Activated T-helper 1 cell treated with anti-CD3 and anti-CD28 coated beads, Interleukin-12 subunit alpha, Interleukin-12 subunit beta, Interleukin-2, Interleukin-4 antibody, amounts not matched to agents 30 ng/mL and 10 ng/mL and 1 ng/mL, durations not matched to agents 14 hours and 24 hours and 36 hours (primary cell): ENCODE measurements at places on chromosomes 1 and 21. TPM values are rescaled to one million over a fixed set of nuclear protein-coding genes. Genes with fewer than 3 reads are reported as not detected.
A peak's percentile ranks its signal among the peaks of the same experiment; 100 is the strongest.

GRCh38 chr1:236692742-236693141 is 6.4 kb downstream of the ACTN2 start:
- DNase-seq: no peak
- H3K4me1 ChIP-seq: no peaks in the 10 kb centered on the region
- H3K27me3 ChIP-seq: peaks cover 15% of the 10 kb centered on the region
- H3K27ac ChIP-seq: no peak overlapping the region

DNA sequence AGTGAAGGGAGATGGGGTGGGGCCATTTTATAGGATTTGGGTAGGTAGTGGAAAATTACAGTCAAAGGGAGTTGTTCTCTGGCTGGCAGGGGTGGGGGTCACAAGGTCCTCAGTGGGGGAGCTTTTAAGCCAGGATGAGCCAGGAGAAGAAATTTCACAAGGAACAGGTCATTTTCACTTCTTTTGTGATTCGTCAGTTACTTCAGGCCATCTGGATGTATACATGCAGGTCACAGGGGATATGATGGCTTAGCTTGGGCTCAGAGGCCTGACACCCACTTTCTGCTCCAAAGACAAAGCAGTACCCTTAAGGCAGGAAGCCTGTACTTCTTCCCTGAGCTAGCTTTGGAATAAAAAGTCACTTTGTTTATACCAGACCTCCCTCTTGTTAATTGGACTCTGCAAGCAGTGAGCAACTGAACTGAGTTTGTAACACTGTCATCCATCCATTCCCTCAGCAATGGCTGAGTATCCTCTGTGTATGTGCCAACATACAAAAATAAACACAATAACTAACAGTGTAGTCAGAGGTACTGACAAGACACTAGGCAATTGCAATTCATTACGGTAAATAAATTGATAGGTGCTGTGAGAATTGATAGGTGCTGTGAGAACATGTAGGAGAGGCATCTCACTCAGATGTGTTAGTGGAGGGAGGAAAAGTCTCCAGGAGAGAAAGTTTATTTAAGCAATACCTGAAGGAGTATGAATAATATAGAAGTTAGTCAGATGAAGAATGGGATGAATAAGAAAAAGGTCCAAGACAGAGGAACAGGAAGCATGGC is 14.7 kb upstream of the RGS2 start:
- no peaks in the 10 kb centered on the region for H3K36me3 ChIP-seq
- no peak overlapping the region for H3K4me3 ChIP-seq
- no peak for DNase-seq
- peaks cover 6% of the 10 kb centered on the region for H3K27me3 ChIP-seq
- no peak overlapping the region for H3K27ac ChIP-seq
- no peaks in the 10 kb centered on the region for H3K4me1 ChIP-seq

DNA sequence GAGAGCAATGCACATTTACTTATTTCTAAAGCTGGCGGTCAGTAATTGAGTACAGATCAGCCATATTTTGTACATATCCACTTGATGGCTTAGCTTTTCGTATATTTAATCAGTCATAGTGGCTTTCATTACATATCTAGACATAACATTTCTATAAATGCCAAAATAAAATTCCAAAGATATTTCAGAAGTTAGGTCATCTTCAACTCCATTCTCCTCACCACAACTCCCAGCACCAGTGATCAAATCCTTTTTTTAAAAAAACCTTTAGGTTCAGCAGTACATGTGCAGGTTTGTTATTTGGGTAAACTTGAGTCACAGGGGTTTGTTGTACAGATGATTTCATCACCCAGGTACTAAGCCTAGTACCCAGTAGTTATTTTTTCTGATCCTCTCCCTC is 53.9 kb upstream of the GNG4 start:
- DNase-seq: no peak
- peaks cover 54% of the 10 kb centered on the region for H3K36me3 ChIP-seq
- no peaks in the 10 kb centered on the region for H3K27me3 ChIP-seq
- no peak overlapping the region for H3K27ac ChIP-seq
- no peaks in the 10 kb centered on the region for H3K4me1 ChIP-seq

The MSH4 gene
- total RNA-seq: 0.39 and 0.54 TPM in 2 replicates

- H3K27ac ChIP-seq: no peak overlapping the region
- no peaks in the 10 kb centered on the region for H3K27me3 ChIP-seq
- no peak overlapping the region for H3K4me3 ChIP-seq
- no peaks in the 10 kb centered on the region for H3K4me1 ChIP-seq
Measured at GRCh38 chr1:191043066-191043465, 565.4 kb upstream of the BRINP3 start.

The LENEP gene
- total RNA-seq: 1.5 and 1.8 TPM in 2 replicates

DNA sequence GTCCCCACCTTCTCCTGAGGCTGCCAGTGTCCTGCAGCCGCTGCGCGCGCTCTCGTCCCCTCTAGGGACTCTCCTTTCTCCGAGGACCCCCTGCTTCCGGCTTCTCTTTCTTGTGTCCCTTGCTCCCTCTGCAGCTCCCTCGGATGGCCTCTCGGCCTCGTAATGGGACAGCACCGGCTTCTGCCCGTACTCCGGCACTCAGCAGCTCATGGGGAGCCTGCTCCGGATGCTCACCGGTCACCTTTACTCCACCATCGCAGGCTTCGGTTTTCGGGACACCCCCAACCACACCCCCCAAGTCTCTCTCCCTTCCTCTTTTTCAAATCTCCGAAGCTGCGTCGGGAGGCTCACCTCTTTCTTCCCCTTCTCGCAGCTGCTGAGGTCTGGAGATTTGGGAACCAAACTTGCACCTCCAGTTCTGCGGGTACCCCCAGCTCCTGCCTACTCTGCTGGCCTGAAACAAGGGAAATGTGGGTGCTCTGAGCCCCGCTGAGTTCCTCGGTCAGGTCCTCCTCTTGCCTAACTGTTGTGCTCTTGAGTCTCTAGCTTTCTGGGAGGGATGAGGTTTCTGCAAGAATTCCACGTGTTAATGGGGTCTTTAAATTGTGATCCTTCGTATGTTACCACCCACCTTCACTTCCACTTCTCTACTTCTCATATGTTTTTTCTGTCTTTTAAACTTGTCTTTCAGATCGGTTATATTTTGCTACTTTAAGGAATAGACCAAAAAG is 930 bp downstream of the CDC14A start:
- DNase-seq: peak; percentile 29
- H3K4me3 ChIP-seq: peak overlapping the region; percentile 93
- H3K4me1 ChIP-seq: peaks cover 57% of the 10 kb centered on the region
- peaks cover 2% of the 10 kb centered on the region for H3K27me3 ChIP-seq
- H3K27ac ChIP-seq: peak overlapping the region; percentile 96
- peaks cover 26% of the 10 kb centered on the region for H3K36me3 ChIP-seq

DNA sequence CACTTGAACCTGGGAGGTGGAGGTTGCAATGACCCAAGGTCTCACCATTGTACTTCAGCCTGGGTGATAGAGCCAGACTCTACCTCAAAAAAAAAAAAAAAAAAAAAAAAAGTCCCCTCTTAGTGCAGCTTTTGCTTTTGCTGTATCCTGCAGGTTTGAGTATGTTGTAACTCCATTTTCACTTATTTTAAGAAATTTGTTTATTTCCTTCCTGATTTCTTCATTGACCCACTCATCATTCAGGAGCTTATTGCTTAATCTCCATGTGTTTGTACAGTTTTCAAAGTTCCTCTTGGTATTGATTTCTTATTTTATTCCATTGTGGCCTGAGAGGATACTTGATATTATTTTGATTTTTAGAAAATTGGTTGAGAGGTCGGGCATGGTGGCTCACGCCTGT is 50.9 kb upstream of the AK4 start:
- H3K4me3 ChIP-seq: no peak overlapping the region
- H3K27me3 ChIP-seq: peaks cover 11% of the 10 kb centered on the region
- no peaks in the 10 kb centered on the region for H3K4me1 ChIP-seq
- DNase-seq: no peak
- H3K36me3 ChIP-seq: no peaks in the 10 kb centered on the region

DNA sequence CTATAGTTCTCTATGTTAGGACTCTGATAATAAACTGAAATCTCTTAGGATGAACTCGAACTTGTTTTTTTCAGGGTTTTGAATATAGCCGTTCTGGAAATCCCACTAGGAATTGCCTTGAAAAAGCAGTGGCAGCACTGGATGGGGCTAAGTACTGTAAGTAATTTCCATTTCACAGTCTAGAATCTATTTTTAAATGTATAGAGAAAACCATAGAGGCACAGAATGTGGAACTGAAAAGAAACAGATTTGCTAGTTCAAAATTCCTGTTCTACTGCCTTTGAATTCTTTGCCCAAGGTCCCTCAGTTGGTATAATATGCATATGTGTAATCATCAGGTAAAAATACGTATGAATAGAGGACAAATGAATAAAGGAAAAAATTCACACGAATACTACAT is 4.8 kb downstream of the CTH start:
- H3K27ac ChIP-seq: no peak overlapping the region
- peaks cover 25% of the 10 kb centered on the region for H3K4me1 ChIP-seq

- H3K4me1 ChIP-seq: no peaks in the 10 kb centered on the region
- peaks cover 34% of the 10 kb centered on the region for H3K36me3 ChIP-seq
- H3K4me3 ChIP-seq: no peak overlapping the region
- no peak for DNase-seq
- H3K27ac ChIP-seq: no peak overlapping the region
- no peaks in the 10 kb centered on the region for H3K27me3 ChIP-seq
Measured at GRCh38 chr1:223755992-223756775, 43.8 kb downstream of the CAPN2 start.

The CTSE gene
- total RNA-seq: not detected in 2 replicates

- H3K4me1 ChIP-seq: no peaks in the 10 kb centered on the region
- peaks cover 5% of the 10 kb centered on the region for H3K27me3 ChIP-seq
- no peak overlapping the region for H3K4me3 ChIP-seq
- H3K36me3 ChIP-seq: no peaks in the 10 kb centered on the region
- no peak overlapping the region for H3K27ac ChIP-seq
Measured at GRCh38 chr1:186076006-186076405, 299.0 kb downstream of the TPR start.

The RXFP4 gene
- 0.16 TPM in 1 of 2 replicates, not detected in the other for total RNA-seq

GRCh38 chr1:69747207-69747606 is 179.5 kb downstream of the LRRC7 start:
- no peak for DNase-seq
- H3K4me3 ChIP-seq: no peak overlapping the region
- H3K27ac ChIP-seq: no peak overlapping the region
- no peaks in the 10 kb centered on the region for H3K4me1 ChIP-seq
- H3K36me3 ChIP-seq: no peaks in the 10 kb centered on the region

The NBPF10 gene
- total RNA-seq: 3.6 and 3.7 TPM in 2 replicates

DNA sequence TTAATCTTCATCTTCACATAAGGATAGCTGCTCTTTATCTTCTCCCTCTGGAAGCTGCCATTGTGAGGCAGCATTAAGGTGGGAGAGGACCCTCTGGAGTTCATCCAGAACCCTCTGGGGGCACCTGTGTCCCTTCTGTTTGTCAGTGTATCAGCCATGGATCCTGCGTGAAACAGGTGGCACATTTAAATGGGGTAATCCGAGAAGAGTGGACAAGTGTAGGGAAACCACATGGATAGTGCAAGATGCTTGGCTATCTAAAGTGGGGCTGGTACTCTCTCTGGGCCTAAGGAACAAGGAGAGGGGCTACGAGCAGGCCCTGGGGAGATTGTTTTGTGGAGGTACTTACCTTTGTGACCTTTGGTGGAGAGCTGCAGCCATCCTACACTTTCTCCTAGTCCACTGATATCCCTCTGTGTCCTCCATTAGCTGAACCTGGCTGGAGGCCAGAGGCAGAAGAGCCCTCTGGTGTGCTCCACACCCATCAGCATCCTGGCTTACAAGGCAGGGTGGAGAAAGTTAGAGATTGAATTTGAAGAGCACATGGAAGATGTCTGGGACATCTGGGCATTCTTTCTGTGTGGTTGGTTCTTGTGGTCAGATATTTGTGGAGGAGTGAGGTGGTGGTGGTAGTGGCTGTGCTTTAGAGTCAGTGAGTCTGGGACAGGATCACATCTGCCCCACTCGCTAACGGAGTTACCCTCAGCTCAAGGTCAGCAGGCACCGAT is 117.7 kb downstream of the FGGY start:
- no peak for DNase-seq
- H3K4me3 ChIP-seq: no peak overlapping the region
- no peaks in the 10 kb centered on the region for H3K36me3 ChIP-seq
- no peaks in the 10 kb centered on the region for H3K27me3 ChIP-seq
- no peaks in the 10 kb centered on the region for H3K4me1 ChIP-seq

The HSPB7 gene
- total RNA-seq: not detected in 2 replicates

GRCh38 chr1:103265551-103265950 is 157.2 kb upstream of the COL11A1 start:
- no peaks in the 10 kb centered on the region for H3K36me3 ChIP-seq
- H3K27me3 ChIP-seq: no peaks in the 10 kb centered on the region
- H3K4me3 ChIP-seq: no peak overlapping the region
- DNase-seq: no peak

- no peaks in the 10 kb centered on the region for H3K36me3 ChIP-seq
- no peak overlapping the region for H3K4me3 ChIP-seq
- DNase-seq: no peak
- H3K27me3 ChIP-seq: no peaks in the 10 kb centered on the region
- H3K4me1 ChIP-seq: peaks cover 9% of the 10 kb centered on the region
Measured at GRCh38 chr1:242242983-242243382, 244.1 kb upstream of the MAP1LC3C start.

The FCRL5 gene
- not detected in 2 replicates for total RNA-seq

- H3K27ac ChIP-seq: no peak overlapping the region
- no peak for DNase-seq
- H3K36me3 ChIP-seq: peaks cover 10% of the 10 kb centered on the region
- no peaks in the 10 kb centered on the region for H3K4me1 ChIP-seq
Measured at GRCh38 chr21:33622253-33622652, 19.3 kb downstream of the CRYZL1 start.
